Islet precursor cell (in vitro differentiated cells): ENCODE measurements at places on chromosomes 12 and 14.

GRCh38 chr14:60396718-60397343 lies 89.0 kb downstream of the C14orf39 start:
- DNase-seq = no peak

- no peak for DNase-seq
Measured at GRCh38 chr12:9707356-9707755, 25.5 kb downstream of the CLECL1 start.

GRCh38 chr14:96519970-96520369 lies 17.8 kb downstream of the PAPOLA start:
- DNase-seq = no peak

DNA sequence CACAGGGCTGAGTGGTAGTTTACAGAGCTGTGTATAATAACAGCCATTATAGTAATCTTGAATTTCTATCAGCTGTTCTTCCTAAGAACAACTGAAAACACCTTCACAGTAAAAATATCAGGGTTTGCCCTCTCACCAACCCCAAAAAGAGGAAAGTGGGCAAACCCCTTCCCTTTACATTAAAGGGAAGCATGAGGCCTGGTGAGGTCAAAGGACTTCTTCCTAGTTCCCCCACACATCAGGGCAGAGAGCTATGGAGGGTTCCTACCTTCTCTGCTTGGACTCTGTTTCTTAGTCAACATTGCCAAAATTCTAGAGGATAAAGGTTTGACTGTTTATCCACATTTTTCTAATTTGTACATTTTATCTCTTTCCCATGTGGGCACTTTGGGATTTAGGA lies 4.4 kb upstream of the RPAP3 start:
- peak; percentile 19 for DNase-seq

GRCh38 chr12:15563663-15564062 lies 225.5 kb downstream of the EPS8 start:
- no peak for DNase-seq

DNA sequence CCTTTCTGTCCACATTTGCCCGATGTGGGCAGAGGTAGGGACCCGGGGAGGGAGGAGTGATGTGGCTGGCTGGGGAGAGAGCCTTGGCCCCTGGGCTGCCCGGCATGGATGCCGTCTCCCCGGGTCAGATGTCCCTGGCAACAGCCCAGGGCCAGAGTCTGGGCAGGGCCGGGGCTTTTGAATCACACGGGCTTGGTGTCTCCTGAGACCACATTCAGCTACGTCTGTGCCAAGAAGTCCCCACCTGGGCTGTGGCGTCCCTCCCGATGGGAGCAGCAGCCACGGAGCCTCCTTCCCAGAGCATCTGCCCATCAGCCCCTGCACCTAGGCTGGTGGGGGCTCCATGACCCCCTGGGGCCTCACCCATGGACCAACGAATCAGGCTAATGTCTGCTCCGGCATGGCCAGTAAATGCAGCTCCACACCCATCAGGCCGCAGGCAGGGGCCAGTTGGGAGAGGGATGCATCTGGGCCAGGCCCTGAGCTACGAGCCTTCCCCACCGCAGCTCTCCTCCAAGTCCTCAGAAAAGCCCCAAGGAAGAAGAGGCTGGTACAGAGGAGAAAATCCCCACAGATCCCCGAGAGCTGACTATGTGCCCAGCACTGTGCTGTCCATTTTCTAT lies 109.4 kb downstream of the RFLNA start:
- no peak for DNase-seq

- DNase-seq = no peak
Measured at GRCh38 chr14:31843361-31844091, 233.6 kb upstream of the ARHGAP5 start.

GRCh38 chr12:95949477-95950206 lies 6.5 kb downstream of the AMDHD1 start:
- no peak for DNase-seq

- no peak for DNase-seq
Measured at GRCh38 chr14:105483300-105484068, 3.2 kb upstream of the CRIP1 start.

- DNase-seq = no peak
Measured at GRCh38 chr14:92323011-92323915, at the start of gene SLC24A4. TSS of gene SLC24A4 (plus strand) at chr14:92323165. CDS start at chr14:92323831, 666 bp downstream.

GRCh38 chr12:26938701-26939062 lies 412 bp downstream of the FGFR1OP2 start:
- DNase-seq = no peak

- DNase-seq = no peak
Measured at GRCh38 chr12:58950739-58951100, 30.4 kb upstream of the LRIG3 start.

DNA sequence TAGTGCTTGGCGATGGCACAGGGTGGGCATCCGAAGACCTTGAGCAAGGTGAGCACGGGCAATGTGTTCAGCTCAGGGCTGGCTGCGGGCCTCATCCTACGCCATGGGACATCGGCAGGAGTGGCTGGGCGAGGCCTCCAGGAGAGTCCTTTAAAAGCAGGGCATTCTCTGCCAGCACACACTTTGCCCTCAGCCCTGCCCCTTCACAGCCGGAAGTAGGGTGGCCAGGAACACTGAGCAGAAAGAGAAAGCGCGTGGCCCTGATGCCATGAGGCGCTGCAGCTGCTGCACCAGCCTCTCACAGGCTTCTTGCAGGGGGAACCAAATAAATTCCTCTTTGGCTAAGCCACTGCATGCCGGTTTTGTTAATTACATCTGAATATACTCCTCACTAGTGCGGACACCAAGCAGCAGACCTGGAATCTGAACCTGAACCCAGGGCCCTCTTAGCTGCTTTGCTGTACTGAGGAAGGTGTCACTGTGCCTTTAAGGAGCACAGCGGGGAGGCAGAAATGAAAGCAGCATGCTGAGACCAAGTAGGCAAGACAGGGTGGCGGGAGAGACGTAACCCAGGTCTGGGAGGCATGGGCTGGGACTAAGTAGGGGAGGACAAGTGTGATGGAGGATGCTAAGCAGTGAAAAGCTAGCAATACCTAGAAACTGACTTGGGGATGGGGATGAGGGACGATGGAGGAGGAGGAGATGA lies 155.2 kb downstream of the TTC7B start:
- no peak for DNase-seq

DNA sequence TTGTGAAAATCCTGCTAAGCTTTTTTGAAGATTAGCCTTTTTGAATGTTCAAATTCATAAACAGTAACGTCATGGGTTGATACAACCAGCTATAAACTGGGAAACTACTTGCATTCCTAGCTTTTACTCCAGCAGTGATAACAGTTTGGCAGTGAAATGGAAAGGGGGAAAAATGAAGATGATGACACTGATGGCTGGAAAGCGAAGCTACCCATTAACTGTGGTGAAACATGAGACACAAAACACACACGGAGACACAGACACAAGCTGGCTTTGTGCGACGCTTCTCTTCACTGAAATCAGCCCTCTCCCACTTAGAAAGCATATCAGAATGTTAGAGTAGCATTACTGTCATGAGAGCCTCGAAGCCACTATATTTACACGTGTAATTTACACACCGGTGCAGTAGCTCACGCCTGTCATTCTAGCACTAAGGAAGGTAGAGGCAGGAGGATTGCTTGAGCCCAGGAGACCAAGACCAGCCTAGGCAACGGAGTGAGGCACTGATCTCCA lies 15.7 kb downstream of the VPS37B start:
- peak; percentile 34 for DNase-seq

- no peak for DNase-seq
Measured at GRCh38 chr12:75756771-75757170, 245.4 kb upstream of the KRR1 start.

- DNase-seq = no peak
Measured at GRCh38 chr14:71498212-71498611, 434.0 kb upstream of the RGS6 start.

DNA sequence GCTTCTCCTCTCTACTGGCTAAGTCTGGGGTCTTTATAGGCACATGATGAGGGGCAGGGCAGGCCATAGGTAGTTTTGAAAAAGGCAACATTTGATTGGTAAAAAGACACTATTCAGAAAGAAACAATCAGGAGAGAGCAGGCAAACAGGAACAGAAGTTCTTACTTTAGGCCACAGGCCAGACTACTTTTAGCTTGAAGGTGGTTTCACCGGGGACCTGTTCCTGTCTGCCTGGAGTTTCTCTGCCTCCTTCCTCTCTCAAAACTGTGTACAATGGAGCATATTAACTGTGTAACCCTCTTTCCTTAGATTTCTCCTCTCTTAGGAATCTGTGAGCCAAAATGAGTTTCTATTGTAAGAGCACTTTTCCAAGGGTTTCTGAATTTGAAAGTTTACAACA lies 167.9 kb upstream of the AVPR1A start:
- no peak for DNase-seq

DNA sequence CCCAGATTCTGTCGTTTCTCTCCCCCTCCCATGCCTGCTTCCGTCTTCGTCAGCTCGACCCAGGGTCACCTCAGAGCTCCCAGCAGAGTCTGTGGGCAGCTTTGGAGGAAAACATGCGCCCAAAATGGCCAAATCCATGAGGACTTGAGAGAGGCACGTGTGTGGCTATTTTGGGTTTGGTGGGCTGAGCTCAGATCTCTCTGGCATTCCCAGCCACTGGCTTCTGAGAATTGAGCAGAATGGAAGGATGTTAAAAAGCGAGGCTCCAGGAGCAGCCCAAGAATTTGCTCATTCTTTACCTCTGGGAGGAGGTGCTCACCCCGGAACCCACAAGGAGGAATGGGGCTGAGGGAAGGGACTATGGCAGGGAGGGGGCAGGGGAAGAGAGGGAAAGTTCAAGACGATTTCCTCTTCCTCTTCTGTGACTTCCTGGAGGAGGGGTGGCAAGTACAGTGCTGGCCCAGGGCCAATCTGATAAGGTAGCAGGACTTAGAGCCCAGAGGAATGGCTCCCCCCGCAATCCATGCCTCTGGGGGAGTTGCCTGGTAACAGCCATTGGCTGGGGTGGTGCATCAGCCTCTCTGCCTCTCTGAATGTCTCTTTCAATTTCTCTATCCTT lies 20.1 kb downstream of the TSPAN9 start:
- no peak for DNase-seq

GRCh38 chr12:123237646-123238329 lies 4.6 kb downstream of the MTRFR start:
- peak; percentile 71 for DNase-seq

GRCh38 chr14:27553790-27554189 lies 956.0 kb upstream of the NOVA1 start:
- DNase-seq = no peak

- DNase-seq = no peak
Measured at GRCh38 chr12:58727521-58727920, 192.8 kb downstream of the LRIG3 start.

- DNase-seq = no peak
Measured at GRCh38 chr14:50856660-50857059, 15.2 kb upstream of the ABHD12B start.

GRCh38 chr12:30047516-30048254 lies 263.9 kb upstream of the TMTC1 start:
- DNase-seq = no peak

GRCh38 chr12:12724421-12725085 lies 7.4 kb downstream of the CDKN1B start:
- DNase-seq = no peak

DNA sequence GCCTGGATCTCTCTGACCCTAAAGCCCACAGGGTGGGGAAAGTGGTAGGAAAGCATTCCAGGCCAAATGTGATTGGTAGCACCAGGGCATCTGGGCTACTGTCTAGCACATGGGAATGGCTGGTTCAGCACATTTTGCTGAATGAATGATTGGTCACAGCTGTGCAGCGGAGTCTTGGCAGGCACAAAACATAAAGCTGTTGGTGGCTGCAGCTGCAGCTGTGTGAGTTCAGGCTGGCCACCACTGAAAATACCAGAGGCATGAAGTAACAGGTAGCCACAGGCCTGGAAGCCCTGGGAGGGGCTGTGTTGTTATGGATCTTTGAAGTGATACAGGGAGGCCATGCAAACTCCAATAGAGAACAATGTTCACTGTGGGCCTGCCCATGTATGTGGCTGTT lies 72.7 kb downstream of the MYRFL start:
- DNase-seq = peak; percentile 99

GRCh38 chr14:82067221-82067875 lies 533.7 kb upstream of the SEL1L start:
- no peak for DNase-seq

DNA sequence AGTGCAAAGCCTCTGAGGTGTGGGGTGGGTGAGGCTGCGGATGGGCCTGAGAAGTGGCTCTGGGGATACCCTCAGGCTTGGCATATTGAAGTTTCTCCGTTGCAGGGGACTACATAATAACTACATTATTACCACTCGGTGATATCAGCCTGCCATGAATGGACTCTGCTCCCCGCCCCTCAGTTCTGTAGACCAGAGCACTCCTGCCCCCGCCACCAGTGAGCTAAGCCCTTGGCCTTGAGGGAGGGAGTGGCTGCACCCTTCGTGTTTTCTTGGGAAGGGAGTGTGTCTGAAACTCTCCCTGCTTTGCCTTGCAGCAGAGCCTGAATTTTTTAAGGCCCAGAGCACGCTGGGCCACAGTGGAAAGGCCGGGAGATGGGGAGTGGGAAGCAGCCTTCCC lies 1.7 kb downstream of the ORAI1 start:
- no peak for DNase-seq

GRCh38 chr12:51393676-51394545 lies 2.7 kb upstream of the GALNT6 start:
- peak; percentile 78 for DNase-seq

- peak; percentile 95 for DNase-seq
Measured at GRCh38 chr12:2057041-2057794, 4.4 kb downstream of the CACNA1C start.

- DNase-seq = no peak
Measured at GRCh38 chr12:90216020-90216552, 507.4 kb upstream of the ATP2B1 start.
